ENCODE measurements at places on chromosomes 11 and 22. TPM values are rescaled to one million over a fixed set of nuclear protein-coding genes. Genes with fewer than 3 reads are reported as not detected.
A peak's percentile ranks its signal among the peaks of the same experiment; 100 is the strongest.

DNA sequence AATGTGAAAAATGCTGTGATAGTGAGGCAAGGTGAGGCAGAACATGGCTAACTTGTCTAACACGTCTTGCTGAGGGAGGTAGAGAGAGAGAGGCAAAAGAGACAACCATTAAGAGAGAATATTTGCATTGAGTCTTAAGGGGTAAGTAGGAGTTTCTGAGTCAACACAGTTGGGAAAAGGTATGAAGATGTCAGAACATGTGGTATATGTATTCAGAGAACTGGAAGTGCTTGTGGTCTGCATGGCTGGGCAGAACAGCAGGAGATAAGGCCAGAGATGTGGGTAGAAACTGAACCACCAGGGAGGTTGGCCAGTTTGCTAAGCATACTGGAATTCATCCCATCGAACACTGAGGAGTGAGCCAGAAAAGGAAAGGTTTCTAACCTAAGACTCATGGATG, 25.0 kb upstream of the SLC5A1 start:
- no peak overlapping the region for H3K4me3 ChIP-seq
- H3K36me3 ChIP-seq: peaks cover 5% of the 10 kb centered on the region
- no peaks in the 10 kb centered on the region for H3K4me1 ChIP-seq
- DNase-seq: no peak

GRCh38 chr11:127002669-127003259, 2.2 kb upstream of the KIRREL3 start:
- no peak overlapping the region for H3K4me3 ChIP-seq
- no peaks in the 10 kb centered on the region for H3K36me3 ChIP-seq
- H3K4me1 ChIP-seq: no peaks in the 10 kb centered on the region
- H3K27ac ChIP-seq: no peak overlapping the region
- no peak for DNase-seq

DNA sequence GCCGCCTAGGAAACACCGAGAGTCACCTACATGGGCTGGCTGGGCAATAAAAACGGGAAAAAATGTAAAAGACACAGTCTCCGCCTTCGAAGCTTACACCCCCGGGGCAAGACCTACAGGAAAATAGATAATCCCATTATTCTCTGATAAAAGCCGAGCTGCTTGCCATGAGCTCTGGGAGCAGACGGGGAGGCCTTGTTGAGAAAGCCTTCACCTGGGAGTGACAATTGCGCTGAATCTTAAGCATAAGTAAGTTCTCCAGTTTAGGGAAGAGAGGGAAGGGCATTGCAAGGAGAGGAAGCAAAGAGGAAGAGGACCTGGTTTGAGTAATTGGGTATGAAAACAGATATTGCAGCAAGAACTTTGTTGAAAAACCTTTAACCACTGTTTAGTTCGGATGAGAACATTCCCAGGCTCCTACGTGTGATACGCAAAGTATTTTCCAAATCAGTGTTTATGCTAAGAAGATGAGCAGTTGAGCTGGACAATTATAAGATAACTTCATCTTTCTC, 813 bp upstream of the BTBD10 start:
- DNase-seq: no peak
- no peak overlapping the region for H3K27ac ChIP-seq
- H3K4me1 ChIP-seq: peaks cover 42% of the 10 kb centered on the region
- H3K4me3 ChIP-seq: peak overlapping the region; percentile 99

DNA sequence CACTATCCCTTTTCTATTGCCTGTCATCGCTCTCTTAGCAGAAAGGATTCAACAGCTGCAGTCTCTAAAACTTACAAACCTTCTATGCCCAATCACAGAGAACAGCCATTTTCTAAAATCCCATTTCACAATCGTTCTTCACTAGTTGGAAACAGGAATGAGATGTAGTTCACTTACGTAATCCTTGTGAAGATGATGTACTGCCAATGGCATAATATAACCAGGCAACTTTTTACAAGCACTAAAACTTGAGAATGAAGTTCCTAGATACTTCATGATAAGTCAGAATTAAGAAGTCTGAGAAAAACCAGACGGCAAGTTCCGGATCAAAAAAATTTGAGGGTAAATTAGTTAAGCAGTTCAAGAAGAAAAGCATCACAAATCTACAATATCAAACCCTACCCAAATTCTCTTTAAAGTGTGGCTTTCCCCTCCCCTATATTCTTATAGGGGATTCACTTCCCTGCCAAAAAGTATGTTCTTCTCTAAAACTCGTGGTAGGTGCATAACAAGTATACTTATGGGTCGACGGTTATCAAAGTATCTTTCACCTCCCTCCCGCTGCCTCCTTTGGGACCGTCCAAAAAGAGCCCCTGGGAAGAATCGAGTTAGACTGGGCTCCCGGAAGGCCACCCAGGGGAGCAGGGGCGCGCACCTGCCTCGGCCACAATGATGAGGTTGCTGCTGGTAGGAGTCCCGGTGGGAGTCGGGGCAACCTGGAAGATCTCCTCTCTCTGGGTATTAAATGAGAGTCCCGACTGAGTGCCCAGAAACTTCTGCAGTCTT, 666 bp downstream of the MSANTD4 start:
- H3K36me3 ChIP-seq: peaks cover 4% of the 10 kb centered on the region
- DNase-seq: no peak
- no peaks in the 10 kb centered on the region for H3K27me3 ChIP-seq
- peaks cover 41% of the 10 kb centered on the region for H3K4me1 ChIP-seq
- H3K27ac ChIP-seq: peak overlapping the region; percentile 96
- H3K4me3 ChIP-seq: peak overlapping the region; percentile 98

GRCh38 chr22:20546541-20546950, 39.1 kb downstream of the MED15 start:
- no peak overlapping the region for H3K27ac ChIP-seq
- H3K27me3 ChIP-seq: no peaks in the 10 kb centered on the region
- no peak for DNase-seq
- H3K36me3 ChIP-seq: peaks cover 3% of the 10 kb centered on the region
- H3K4me1 ChIP-seq: peaks cover 43% of the 10 kb centered on the region

- no peaks in the 10 kb centered on the region for H3K36me3 ChIP-seq
- H3K27me3 ChIP-seq: peaks cover 18% of the 10 kb centered on the region
- DNase-seq: no peak
- H3K4me1 ChIP-seq: no peaks in the 10 kb centered on the region
- H3K4me3 ChIP-seq: no peak overlapping the region
- H3K27ac ChIP-seq: no peak overlapping the region
Observed at GRCh38 chr11:128171506-128171905, 415.9 kb downstream of the ETS1 start.

- H3K27me3 ChIP-seq: no peaks in the 10 kb centered on the region
- H3K4me3 ChIP-seq: no peak overlapping the region
- H3K4me1 ChIP-seq: peaks cover 7% of the 10 kb centered on the region
- no peak for DNase-seq
- no peaks in the 10 kb centered on the region for H3K36me3 ChIP-seq
Observed at GRCh38 chr22:47472636-47473035, 710.2 kb downstream of the TBC1D22A start.

Gene TMEM121B
- not detected for polyA plus RNA-seq

- H3K36me3 ChIP-seq: no peaks in the 10 kb centered on the region
- no peak overlapping the region for H3K4me3 ChIP-seq
- peaks cover 5% of the 10 kb centered on the region for H3K4me1 ChIP-seq
- DNase-seq: no peak
- peak overlapping the region; percentile 91 for H3K27ac ChIP-seq
- no peaks in the 10 kb centered on the region for H3K27me3 ChIP-seq
Observed at GRCh38 chr11:95268391-95268790, 37.4 kb upstream of the SESN3 start.

- DNase-seq: peak; percentile 72
- no peak overlapping the region for H3K4me3 ChIP-seq
- H3K36me3 ChIP-seq: peaks cover 5% of the 10 kb centered on the region
- H3K27me3 ChIP-seq: peaks cover 70% of the 10 kb centered on the region
Observed at GRCh38 chr11:1694064-1694845, 2.7 kb upstream of the KRTAP5-6 start.

Gene NAP1L4
- polyA plus RNA-seq: 57.8 TPM

GRCh38 chr22:42294034-42294985, 23.9 kb upstream of the TCF20 start:
- peaks cover 45% of the 10 kb centered on the region for H3K4me1 ChIP-seq
- H3K27ac ChIP-seq: no peak overlapping the region
- H3K4me3 ChIP-seq: no peak overlapping the region

GRCh38 chr11:3826721-3827120, 14.0 kb downstream of the RHOG start:
- H3K4me1 ChIP-seq: peaks cover 50% of the 10 kb centered on the region
- peaks cover 5% of the 10 kb centered on the region for H3K36me3 ChIP-seq
- DNase-seq: no peak
- no peak overlapping the region for H3K4me3 ChIP-seq
- no peaks in the 10 kb centered on the region for H3K27me3 ChIP-seq

DNA sequence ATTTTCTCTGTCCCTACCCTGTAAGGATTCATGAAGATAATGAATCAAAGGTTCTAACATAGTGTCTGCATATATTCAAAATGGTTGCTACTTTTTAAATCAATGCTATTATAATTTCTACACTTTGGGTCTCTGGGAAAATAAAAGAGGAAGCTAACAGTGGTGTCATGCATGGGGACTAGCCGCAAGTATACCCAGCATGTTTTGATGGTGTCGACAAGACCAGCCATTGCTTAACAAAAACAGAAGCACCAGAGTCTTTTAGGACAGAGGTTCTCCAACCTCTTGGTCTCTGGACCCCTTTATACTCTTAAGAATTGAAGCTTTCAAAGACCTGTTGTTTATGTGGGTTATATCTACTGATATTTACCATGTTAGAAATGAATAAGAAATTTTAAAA, 37.8 kb downstream of the RNF141 start:
- peaks cover 26% of the 10 kb centered on the region for H3K36me3 ChIP-seq
- no peak overlapping the region for H3K4me3 ChIP-seq
- peak overlapping the region; percentile 90 for H3K27ac ChIP-seq
- H3K4me1 ChIP-seq: peaks cover 34% of the 10 kb centered on the region
- peak; percentile 46 for DNase-seq

DNA sequence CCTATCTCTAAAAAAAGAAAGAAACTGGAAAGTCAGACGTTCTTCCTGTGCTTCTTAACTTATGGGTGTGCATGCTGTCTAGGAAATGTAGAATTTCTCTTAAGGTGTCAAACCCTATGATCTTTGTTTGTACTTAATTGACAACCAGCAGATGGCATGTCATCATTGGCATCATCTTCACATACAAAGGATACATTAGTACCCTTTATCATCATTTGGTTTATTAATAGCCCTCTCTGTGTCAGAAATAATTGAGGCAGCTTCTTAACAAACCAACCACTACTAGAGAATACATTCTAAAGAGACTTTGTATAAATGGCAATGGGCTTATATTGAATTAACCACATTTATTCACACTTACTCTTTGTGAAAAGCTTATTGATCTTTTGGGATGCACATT, 13.9 kb downstream of the SRPRA start:
- no peak overlapping the region for H3K4me3 ChIP-seq
- no peaks in the 10 kb centered on the region for H3K4me1 ChIP-seq
- no peak overlapping the region for H3K27ac ChIP-seq

Gene KIAA1671
- polyA plus RNA-seq: not detected

DNA sequence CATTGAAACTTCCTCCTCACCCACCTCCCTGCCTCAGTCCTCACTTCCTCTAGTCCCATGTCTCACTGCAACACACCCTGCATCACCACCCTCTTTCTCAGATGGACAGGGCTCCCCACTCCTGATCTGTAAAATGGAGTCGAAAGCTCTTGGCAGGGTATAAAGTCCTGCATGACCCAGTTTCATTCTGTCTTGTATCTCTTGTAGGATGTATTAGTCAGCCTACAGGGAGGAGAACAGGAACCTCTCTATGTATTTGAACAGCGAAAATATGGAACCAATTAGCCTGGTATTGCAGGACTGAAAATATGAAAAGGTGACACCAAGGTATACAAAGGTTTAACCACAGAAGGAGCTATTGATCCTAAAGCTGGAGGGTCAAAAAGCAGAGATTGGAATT, 156.9 kb upstream of the SNX19 start:
- no peaks in the 10 kb centered on the region for H3K4me1 ChIP-seq
- no peak overlapping the region for H3K27ac ChIP-seq

DNA sequence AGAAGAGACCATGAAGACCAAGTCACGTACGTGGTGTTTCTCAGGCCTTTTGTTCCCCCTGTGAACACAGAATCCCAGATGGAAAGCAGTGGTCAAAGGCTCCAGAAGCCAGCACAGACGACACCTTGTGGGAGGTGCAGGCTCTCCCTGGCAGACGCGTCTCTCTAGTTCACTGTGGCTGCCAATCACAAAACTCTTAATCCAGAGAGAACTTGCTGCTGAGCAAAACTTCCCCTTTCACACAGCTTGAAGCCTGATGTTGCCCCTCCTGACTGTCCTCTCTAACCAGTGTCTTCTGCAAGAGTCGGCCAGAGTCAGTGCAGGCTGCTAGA, 67.1 kb downstream of the PIWIL3 start:
- no peaks in the 10 kb centered on the region for H3K36me3 ChIP-seq
- no peak overlapping the region for H3K27ac ChIP-seq
- no peaks in the 10 kb centered on the region for H3K4me1 ChIP-seq
- peaks cover 21% of the 10 kb centered on the region for H3K27me3 ChIP-seq
- no peak overlapping the region for H3K4me3 ChIP-seq

DNA sequence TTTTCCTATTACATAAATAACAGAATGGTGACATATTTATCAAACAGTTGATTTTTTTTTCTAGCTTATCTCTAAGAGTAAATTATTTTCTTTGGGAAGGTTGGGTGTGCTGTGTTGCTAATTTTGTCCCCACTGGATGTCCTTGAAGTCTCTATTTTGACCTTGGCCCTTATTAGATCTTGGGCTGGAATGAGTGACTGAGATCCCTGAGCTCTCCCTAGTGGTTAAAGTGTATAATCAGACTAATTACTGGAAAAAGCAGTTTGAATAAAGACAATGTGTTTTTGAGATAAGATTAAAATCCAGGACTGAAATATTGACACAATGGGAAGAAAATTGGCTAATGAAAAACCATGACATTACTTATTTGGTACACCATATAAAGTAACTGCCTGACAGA, 56.1 kb downstream of the AASDHPPT start:
- H3K27me3 ChIP-seq: peaks cover 10% of the 10 kb centered on the region
- no peak overlapping the region for H3K27ac ChIP-seq
- no peak overlapping the region for H3K4me3 ChIP-seq
- H3K36me3 ChIP-seq: no peaks in the 10 kb centered on the region
- no peak for DNase-seq

Gene IGLL1
- polyA plus RNA-seq: not detected

GRCh38 chr11:126585774-126586491, 230.4 kb downstream of the ST3GAL4 start:
- no peak for DNase-seq
- no peaks in the 10 kb centered on the region for H3K27me3 ChIP-seq
- no peak overlapping the region for H3K27ac ChIP-seq
